A549 treated with ZK216348 at 1 μM for 4 hours (cell line): ENCODE measurements at places on chromosomes 16 and 17. TPM values are rescaled to one million over a fixed set of nuclear protein-coding genes. Genes with fewer than 3 reads are reported as not detected.

Gene POLDIP2
- total RNA-seq, result 124 to 172 TPM (median 167 TPM) in 5 replicates

Gene TBX21
- total RNA-seq, result 0.13 to 0.15 TPM in 2 of 5 replicates, not detected in the others

Gene ACSM5
- total RNA-seq, result not detected in 5 replicates

Gene LSM12
- 45.5 to 56.7 TPM (median 51.4 TPM) in 5 replicates for total RNA-seq

Gene FOXN1
- total RNA-seq, result 0.05 to 0.07 TPM in 2 of 5 replicates, not detected in the others

Gene LGALS9B
- 0.15 TPM in 1 of 5 replicates, not detected in the others for total RNA-seq
